Hypothalamus (tissue), 51 donors: ENCODE measurements at places on chromosomes 4 and X.

- DNase-seq = no peak
These were observed 1112.5 kb downstream of the TECRL start for GRCh38 chr4:63296773-63297172.

- peak; percentile 1 for DNase-seq
These were observed 640 bp downstream of the PHF8 start for GRCh38 chrX:54043541-54044125.

- DNase-seq = no peak
These were observed 204.8 kb downstream of the VEGFC start for GRCh38 chr4:176587920-176588319.

GRCh38 chr4:96183611-96184010 is 343.7 kb downstream of the PDHA2 start:
- DNase-seq = no peak

DNA sequence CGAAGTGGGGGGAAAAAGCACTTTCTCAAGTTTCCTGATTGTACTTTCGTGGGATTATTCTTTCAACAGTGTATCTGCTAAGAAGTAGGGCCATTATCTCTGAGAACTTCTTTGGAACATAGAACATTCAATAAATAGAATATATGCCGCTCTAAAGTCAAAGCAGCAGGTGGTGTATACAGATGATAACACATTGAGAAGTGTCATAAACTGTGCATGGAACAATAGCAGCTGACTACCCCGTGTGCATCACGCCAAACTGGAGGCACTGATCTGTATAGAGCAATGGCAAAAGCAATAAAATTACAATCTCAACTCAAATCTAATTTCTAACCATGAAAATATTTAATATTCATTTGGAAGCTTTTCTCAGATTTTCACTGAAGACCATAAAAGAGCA is 175.3 kb downstream of the DCTD start:
- DNase-seq = no peak

- no peak for DNase-seq
These were observed 828.3 kb downstream of the TECRL start for GRCh38 chr4:63580796-63581475.

GRCh38 chr4:86482306-86483172 is 111.6 kb upstream of the PTPN13 start:
- no peak for DNase-seq

DNA sequence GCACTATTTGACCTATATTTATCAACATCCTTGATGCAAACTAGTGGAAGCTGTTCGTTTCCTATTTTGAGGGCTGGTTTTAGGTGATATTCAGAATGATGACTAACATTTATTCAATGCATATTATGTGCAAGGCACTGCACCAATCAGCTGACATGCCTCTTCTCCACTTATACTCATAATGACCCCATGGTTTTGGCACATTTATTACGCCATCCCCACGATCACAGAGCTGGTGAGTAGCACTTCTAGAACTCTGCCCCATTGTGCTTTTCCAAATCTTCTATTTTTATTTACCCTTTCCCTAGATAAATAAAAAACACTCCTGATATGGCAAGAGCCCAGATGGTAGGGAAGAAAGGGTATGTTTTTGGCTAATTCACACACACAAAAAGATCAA is 13.1 kb downstream of the SCML1 start:
- no peak for DNase-seq

GRCh38 chrX:137194164-137194563 is 160.4 kb upstream of the GPR101 start:
- DNase-seq = no peak

GRCh38 chr4:15434091-15434490 is 6.3 kb downstream of the C1QTNF7 start:
- no peak for DNase-seq

DNA sequence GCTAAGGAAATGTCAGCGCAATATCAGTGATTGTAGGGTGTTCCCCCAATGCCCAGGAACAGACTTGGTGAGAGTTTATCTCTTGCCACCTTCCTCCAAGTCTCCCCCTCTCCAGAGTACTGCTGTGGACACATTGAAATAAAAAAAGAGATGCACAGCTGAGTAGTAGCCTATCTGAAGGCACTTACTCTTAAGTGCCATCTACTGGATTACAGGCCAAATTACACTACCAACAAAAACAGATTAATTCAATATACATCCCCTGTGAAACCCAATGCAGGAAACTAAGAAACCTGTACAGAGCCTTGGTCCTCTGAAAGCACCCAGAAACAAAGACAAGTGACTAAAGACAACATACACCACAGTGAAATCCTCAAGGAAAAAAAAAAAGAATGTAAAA is 460.3 kb downstream of the ZIC3 start:
- DNase-seq = no peak

GRCh38 chrX:129945131-129945530 is 37.3 kb upstream of the BCORL1 start:
- DNase-seq = no peak

DNA sequence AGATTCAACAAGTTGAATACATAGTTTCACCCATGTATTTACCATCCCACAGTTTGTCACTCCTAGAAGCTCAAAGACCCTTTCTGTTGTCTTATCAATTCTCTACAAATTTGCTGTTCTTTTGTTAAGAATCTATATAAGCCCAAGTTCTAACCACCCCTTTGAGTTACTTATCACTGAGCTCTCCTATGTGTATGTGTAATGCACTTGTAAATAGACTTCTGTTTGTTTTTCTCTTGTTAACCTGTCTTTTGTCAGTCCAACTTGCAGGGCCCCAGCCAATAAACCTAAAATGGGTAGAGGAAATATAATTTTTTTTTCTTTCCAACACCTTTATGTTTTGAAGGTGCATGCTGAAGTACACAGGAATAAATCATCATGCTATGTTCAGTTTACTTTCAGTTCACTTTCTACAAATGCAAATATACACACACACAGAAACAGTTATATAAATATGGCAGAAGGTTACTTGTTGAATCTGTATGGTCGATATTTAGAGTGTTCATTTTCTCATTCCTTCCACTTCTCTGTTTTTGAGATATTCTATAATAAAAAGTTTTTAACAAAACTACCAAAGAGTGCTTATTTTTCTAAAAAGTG is 22.3 kb upstream of the CLOCK start:
- DNase-seq = no peak

- DNase-seq = no peak
These were observed 48.9 kb downstream of the FNIP2 start for GRCh38 chr4:158817562-158818296.

DNA sequence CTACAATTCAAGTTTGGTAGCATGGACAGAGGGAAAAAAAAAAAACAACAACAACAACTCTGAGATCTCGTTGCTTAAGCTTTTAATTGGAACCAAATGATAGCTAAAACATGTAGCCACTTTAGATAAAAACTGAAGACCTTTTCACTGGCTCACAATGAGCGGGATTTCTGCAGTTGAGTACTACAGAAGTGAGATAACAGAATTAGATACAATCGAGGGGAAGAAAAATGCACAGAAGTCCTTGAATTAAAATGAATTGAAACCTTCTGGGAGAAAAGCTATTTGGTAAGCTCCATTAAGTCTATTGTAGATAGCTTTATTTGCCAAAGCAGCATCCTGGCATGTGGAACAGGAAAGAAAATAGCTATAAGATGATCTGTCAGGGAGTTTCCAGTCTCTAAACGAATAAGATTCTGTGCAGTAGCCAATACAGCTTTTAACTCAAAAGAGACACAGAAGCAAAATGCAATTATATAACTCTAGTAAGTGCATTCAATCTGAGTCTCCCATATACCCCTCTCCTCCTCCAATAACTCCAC is 248.5 kb downstream of the ENOX2 start:
- DNase-seq = no peak

GRCh38 chr4:176137631-176138030 is 57.8 kb downstream of the SPATA4 start:
- DNase-seq = no peak

DNA sequence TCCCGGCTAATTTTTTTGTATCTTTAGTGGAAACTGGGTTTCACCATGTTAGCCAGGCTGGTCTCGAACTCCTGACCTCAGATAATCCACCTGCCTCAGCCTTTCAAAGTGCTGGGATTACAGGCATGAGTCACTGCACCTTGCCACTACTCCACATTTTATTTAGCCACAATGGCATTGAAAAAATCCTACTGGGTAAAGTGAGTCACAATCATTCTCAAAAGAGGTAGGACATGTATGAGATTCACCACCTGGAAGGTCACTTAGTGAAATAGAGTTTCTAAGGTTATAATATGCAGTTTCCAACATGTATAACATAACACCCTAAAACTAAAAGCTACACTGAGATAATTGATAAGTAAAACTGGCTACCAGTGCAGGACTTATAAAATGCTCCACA is 159.2 kb downstream of the BTC start:
- DNase-seq = no peak

DNA sequence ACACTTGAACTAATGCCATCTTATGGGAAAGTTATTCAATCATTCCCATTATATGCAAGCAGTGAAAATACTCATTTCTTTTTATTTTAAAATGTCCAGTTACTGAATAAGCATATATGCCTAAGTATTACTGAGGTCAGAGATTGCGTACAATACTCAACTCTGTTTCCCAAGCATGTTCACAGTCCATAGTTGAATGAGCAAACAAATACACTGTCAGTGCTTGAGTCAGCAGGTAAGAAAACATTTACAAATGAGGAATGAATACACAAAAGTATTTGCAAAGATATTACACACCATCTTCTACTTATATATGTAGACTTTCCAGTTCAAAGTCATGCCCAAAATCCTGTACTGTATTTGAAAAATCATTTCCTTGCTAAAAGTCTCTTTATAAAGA is 74.1 kb downstream of the TSPAN5 start:
- no peak for DNase-seq

DNA sequence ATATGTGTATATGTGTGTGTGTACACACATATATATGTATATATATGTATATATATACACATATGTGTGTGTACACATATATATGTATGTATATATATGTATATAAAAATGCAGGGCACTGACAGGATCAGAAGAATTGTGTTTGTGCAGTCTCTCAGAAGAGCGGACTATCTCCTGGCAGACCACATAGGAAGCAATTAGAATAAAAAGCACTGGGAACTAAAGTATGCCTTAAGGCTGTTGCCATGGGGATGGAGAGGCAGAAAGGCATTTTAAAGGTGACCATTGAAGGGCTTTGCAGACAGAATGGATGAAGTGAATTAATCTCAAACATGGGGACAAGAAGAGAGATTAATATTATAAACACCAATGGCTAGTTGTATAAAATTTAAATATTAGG is 33.7 kb upstream of the USP51 start:
- DNase-seq = no peak

DNA sequence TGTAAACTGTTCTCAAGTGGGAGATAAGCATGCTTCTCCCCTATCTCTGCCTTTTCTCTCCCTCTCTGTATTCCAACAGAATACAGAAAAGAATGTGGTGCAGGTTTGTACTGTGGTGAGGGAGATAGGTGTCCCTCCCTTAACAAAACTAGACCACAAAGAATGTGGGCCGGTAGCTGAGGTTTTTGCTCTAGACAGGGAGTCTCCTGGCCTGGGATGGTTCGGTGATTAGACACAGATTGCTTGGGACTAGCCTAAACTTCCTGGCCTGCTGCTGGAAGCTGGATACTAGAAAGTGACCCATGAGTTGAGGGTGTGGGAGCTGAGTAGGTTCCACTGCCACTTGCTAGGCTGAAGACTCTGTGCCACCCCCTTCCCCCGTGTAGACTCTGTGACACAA is 143.0 kb downstream of the CXXC4 start:
- no peak for DNase-seq

DNA sequence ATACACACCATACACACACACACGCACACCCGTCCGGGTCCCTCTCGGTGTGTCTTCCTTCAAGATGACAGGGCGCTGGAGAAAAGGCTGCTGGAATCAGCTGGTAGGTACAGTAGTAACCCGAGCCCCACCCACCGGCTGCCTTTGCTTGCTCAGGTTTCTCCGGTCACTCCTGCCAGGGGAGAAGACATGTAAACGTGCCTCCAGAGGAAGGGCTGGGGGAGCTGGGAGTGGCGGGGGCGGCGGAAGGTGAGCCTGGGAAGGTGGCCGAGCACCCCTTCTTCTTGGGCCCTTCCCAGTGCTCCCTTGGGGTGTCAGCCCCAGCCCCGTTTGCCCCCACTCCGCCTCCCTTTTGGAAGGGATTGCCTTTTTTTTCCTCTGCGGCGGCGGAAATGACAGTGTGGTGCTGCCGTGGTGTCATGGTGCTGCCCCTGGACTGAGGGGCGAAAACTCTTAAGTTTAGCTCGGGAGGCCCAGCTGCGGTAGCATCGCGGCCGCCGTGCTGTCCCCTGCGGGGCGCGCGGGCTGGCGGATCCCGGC is at the start of gene MID2:
Gene MID2, plus strand, starts transcription at position 169 of the 540 bp plus-strand sequence. CDS start 561 bp downstream, outside the sequence.
- no peak for DNase-seq
